ENCODE measurements at places on chromosomes 2 and 18.

- H3K36me3 ChIP-seq, result no peaks in the 10 kb centered on the region
- no peaks in the 10 kb centered on the region for H3K27me3 ChIP-seq
- H3K4me1 ChIP-seq, result no peaks in the 10 kb centered on the region
- H3K27ac ChIP-seq, result no peak overlapping the region
- no peak overlapping the region for H3K4me3 ChIP-seq
Measured at GRCh38 chr2:236157366-236157765, 10.8 kb downstream of the GBX2 start.

DNA sequence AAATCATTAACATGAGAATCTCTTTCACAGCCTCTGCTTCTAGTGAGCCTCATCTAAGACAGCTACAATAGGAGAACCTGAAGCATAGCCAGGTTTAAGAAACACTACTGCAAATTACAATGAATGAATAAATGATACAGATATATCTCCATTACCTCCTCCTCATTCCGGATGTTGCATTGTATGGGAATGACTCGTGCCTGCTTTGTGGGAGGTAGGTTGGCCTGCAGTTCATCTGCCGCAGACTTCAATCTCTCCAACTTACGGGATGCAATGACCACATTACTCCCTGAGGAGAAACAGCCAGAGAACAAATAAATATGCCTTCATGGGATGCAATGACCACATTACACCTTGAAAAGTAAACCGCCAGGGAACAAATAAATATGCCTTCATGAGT, 15.4 kb downstream of the PECR start:
- no peaks in the 10 kb centered on the region for H3K36me3 ChIP-seq
- H3K4me3 ChIP-seq, result no peak overlapping the region
- H3K27ac ChIP-seq, result no peak overlapping the region
- H3K4me1 ChIP-seq, result no peaks in the 10 kb centered on the region
- no peaks in the 10 kb centered on the region for H3K27me3 ChIP-seq

DNA sequence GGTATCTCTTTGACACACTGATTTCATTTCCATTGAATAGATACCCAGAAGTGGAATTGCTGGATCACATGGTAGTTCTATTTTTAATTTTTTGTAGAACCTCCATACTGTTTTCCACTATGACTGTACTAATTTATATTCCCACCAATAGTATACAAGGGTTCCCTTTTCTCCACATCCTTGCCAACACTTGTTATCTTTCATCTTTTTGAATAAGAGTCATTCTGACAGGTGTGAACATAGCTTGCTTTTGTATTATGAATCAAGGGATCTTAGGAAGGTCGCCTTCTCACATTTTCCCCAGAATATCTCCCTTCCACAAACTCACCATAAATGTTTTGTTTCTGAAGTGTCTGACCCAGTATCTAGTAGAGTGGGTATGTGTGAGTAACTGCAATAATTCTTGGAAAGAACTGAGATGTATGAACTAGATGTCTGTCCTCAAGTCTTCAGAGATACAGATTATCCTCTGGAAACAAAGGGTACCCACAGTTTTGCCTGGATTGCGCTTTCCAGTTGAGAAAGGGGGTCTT, 17.1 kb upstream of the SP3 start:
- H3K27ac ChIP-seq, result peak overlapping the region; percentile 74
- H3K27me3 ChIP-seq, result no peaks in the 10 kb centered on the region
- no peaks in the 10 kb centered on the region for H3K36me3 ChIP-seq
- DNase-seq, result no peak

DNA sequence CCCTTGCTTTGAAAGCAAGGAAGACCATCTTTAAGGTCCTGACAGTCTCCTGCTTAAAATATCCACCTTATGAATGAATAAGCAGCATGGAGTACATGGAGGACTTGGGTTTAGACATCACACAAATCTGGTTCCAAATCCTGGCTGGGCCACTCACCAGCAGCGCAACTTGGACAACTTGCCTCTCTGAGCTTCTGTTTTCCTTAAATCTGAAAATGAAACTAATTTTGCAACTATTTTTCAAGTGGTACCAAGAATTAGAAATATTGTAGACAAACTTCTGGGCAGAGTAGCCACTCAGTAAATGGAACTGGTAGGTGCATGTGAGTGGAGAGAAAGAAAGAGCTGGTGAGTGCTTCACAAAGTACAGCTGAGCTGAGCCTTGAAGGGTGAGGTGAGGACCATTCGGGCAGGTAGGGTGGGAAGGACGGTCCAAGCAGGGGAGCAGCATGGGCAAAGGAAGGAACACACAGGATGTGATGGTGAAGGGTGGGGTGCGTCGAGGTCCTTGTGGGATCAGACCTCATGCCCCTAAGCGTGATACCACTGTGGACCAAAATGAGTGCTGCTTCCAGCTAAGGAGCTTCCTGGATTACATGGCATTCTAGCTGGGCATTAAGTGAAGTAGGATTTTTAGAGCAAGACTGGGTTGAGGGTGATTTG, 14.4 kb upstream of the TET3 start:
- no peak overlapping the region for H3K4me3 ChIP-seq
- DNase-seq, result no peak
- H3K27ac ChIP-seq, result peak overlapping the region; percentile 15
- H3K27me3 ChIP-seq, result no peaks in the 10 kb centered on the region
- peaks cover 40% of the 10 kb centered on the region for H3K4me1 ChIP-seq

- no peak for DNase-seq
- H3K4me3 ChIP-seq, result no peak overlapping the region
- H3K27ac ChIP-seq, result no peak overlapping the region
- H3K4me1 ChIP-seq, result no peaks in the 10 kb centered on the region
- H3K36me3 ChIP-seq, result no peaks in the 10 kb centered on the region
Measured at GRCh38 chr2:1360144-1360543, 53.1 kb upstream of the TPO start.

- no peaks in the 10 kb centered on the region for H3K36me3 ChIP-seq
- no peak for DNase-seq
- H3K27ac ChIP-seq, result no peak overlapping the region
Measured at GRCh38 chr2:70199320-70199864, 8.6 kb upstream of the C2orf42 start.

GRCh38 chr2:126882736-126883665, 15.7 kb upstream of the TEX51 start:
- no peaks in the 10 kb centered on the region for H3K27me3 ChIP-seq
- H3K36me3 ChIP-seq, result no peaks in the 10 kb centered on the region
- DNase-seq, result no peak
- H3K4me1 ChIP-seq, result no peaks in the 10 kb centered on the region

DNA sequence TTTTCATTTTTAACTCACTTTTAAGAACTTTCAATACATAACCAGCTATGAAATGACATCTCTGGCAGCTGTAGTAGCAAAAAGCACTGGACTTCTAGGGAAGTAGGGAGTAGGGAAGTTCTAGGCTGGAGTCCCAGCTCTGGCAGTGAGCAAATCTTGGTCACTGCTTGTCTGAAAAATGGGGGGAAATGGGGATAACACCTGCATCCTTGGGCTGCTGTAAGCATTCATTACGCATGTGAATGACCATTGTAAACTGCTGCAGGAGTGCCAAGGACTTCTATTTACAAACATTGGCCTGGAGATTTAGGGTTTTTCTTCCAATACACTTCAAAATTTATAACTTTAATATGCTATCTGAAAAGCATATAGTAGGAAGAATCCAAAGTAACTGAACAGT, 972 bp upstream of the MPP4 start:
- H3K27me3 ChIP-seq, result no peaks in the 10 kb centered on the region
- no peak for DNase-seq
- H3K4me1 ChIP-seq, result no peaks in the 10 kb centered on the region
- no peak overlapping the region for H3K27ac ChIP-seq
- no peaks in the 10 kb centered on the region for H3K36me3 ChIP-seq

DNA sequence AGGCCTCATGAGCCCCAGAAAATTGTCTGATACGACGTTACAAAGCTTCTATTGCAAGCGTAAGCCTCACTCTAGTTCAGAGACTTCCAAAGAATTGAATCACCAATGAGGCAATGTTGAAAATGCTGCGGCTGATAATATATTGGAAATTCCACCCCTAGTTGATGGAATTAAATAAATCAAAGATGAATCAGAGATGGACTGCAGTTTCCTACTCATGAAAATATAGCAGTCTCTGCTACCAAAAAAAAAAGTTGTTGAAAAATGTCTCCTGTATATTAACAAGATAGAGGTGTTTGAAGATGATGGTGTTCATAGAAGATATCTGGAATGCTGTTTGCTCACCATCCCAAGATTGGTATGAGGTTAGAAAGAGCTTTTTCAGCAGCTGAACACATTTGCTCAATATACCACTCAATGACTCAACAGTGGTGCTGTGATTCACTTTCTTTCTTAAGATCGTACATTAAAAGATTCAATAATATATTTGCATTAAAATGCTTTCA, 99.8 kb upstream of the ARHGAP28 start:
- no peaks in the 10 kb centered on the region for H3K36me3 ChIP-seq
- H3K4me3 ChIP-seq, result no peak overlapping the region
- DNase-seq, result no peak
- H3K4me1 ChIP-seq, result no peaks in the 10 kb centered on the region
- no peaks in the 10 kb centered on the region for H3K27me3 ChIP-seq
- H3K27ac ChIP-seq, result no peak overlapping the region

GRCh38 chr2:128801576-128801975, 482.9 kb upstream of the HS6ST1 start:
- no peaks in the 10 kb centered on the region for H3K36me3 ChIP-seq
- H3K4me3 ChIP-seq, result no peak overlapping the region
- no peak overlapping the region for H3K27ac ChIP-seq
- H3K4me1 ChIP-seq, result peaks cover 13% of the 10 kb centered on the region

DNA sequence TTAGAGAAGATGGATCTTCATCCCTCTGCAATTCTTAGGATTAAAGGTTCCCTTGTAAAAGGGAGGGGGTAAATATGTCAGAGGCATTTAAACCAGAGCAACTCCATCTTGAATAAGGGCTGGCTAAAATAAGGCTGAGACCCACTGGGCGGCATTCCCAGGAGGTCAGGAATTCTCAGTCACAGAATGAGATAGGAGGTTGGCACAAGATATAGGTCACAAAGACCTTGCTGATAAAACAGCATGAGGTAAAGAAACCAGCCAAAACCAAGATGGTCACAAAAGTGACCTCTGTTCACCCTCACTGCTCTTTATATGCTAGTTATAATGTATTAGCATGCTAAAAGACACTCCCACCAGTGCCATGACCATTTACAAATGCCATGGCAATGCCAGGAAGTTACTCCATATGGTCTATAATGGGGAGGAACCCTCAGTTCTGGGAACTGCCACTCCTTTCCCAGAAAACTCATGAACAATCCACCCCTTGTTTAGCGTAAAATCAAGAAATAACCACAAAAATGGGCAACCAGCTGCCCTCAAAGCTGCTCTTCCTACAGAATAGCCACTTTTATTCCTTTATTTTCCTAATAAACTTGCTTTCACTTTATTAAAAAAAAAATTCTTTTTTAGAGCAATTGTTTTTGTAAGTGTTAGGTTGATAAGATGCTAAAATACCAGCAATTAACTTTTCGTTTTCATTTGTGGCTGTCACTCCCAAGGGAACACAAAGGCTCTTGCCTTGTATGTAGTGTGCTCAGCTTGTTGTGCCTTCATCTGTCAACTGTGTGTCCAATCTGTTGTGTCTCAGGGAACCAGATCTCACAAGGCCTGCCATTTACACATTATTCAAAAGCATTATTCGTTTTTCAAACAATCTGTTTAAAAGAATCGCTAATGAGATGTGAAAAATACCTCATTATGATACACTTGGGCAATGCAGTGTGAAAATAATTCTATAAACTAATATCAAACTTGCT, 205.2 kb upstream of the RGPD4 start:
- DNase-seq, result no peak
- no peaks in the 10 kb centered on the region for H3K27me3 ChIP-seq
- H3K36me3 ChIP-seq, result no peaks in the 10 kb centered on the region

GRCh38 chr2:204145263-204145751, 208.7 kb downstream of the ICOS start:
- peak overlapping the region; percentile 2 for H3K27ac ChIP-seq
- H3K4me3 ChIP-seq, result peak overlapping the region; percentile 31
- H3K4me1 ChIP-seq, result no peaks in the 10 kb centered on the region

- H3K27me3 ChIP-seq, result no peaks in the 10 kb centered on the region
- H3K4me3 ChIP-seq, result no peak overlapping the region
- DNase-seq, result no peak
Measured at GRCh38 chr18:57311472-57311871, 40.9 kb upstream of the ST8SIA3 start.

- no peak for DNase-seq
- H3K4me1 ChIP-seq, result no peaks in the 10 kb centered on the region
- no peak overlapping the region for H3K27ac ChIP-seq
- no peak overlapping the region for H3K4me3 ChIP-seq
Measured at GRCh38 chr2:54348646-54349045, 92.6 kb upstream of the TSPYL6 start.

GRCh38 chr2:18356676-18357075, 203.8 kb downstream of the RDH14 start:
- no peak overlapping the region for H3K27ac ChIP-seq
- H3K27me3 ChIP-seq, result no peaks in the 10 kb centered on the region
- no peaks in the 10 kb centered on the region for H3K36me3 ChIP-seq
- H3K4me1 ChIP-seq, result no peaks in the 10 kb centered on the region
- no peak for DNase-seq

- H3K4me3 ChIP-seq, result peak overlapping the region; percentile 53
- H3K27me3 ChIP-seq, result no peaks in the 10 kb centered on the region
- DNase-seq, result no peak
- H3K4me1 ChIP-seq, result no peaks in the 10 kb centered on the region
- no peaks in the 10 kb centered on the region for H3K36me3 ChIP-seq
- no peak overlapping the region for H3K27ac ChIP-seq
Measured at GRCh38 chr18:75168619-75169018, 40.3 kb downstream of the PTGR3 start.

DNA sequence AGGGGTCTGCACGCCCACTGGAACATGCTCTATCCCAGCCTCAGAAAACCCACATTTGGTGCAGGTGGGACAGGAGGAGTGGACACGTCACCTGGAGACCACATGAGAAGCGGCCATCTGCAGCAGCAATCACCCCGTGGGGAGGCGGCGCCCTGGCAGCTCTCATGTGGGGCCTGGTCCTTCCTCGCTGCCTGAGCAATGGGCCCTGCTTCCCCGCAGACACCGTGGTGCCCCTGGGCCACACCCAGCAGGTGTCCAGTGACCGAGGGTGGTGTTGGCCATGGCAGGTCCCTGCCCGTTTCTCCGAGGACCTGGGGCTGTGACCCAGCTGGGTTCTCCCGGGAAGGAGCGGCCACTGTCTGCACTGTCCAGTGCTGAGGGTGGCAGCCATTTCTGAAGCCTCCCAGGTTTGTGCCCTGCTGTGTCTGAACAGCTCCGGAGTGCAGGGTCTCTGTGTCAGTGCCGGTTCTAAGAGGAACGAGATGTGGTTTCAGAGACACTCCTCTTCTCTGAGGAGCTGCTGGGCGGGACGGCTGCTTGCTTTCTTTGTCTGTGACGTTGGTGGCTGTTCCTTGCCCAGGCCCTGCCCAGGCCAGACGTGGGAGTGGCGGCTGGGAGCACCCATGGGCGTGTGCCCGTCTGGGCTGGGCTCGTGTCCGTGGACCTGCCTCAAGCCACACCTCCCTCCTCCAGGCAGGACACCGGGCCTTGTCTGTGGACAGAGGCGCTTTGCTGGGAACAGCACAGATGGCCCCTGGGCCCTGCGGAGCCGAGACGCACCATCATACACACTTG, 44.8 kb downstream of the NFATC1 start:
- no peak overlapping the region for H3K4me3 ChIP-seq
- no peaks in the 10 kb centered on the region for H3K4me1 ChIP-seq
- no peak for DNase-seq
- H3K36me3 ChIP-seq, result no peaks in the 10 kb centered on the region
- H3K27me3 ChIP-seq, result no peaks in the 10 kb centered on the region

Measured in esophagus squamous epithelium (tissue), 5 donors.